ENCODE measurements at places on chromosomes 12 and 14.

- DNase-seq = no peak
Measured at GRCh38 chr14:63745858-63746425, 18.1 kb upstream of the SGPP1 start.

GRCh38 chr14:101736585-101736984 is 24.9 kb upstream of the PPP2R5C start:
- DNase-seq = no peak

DNA sequence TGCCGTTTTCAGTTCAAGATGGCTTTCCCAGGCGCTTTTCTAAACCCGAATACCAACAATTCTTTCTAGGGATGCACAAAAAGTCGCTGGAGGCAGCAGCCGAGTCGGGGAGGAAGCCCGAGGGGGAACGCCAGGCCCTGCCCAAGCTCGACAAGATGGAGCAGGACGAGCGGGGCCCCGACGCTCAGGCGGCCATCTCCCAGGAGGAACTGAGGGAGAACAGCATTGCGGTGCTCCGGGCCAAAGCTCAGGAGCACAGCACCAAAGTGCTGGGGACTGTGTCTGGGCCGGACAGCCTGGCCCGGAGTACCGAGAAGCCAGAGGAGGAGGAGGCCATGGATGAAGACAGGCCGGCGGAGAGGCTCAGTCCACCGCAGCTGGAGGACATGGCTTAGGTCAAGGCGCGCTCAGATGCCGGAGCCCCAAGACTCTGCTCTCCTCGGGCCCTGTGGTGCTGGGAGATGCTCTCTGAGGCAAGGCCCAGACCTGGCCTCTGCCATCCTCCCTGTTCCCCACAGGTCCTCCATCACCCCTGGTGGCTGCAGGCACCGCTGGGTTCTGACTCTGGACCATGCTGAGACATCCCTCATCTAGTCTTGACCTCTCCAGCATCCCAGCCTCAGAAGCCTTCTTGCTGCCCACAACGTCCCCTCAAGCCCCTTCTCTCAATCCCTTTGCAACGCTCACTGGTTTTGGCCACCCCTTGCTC is 21.4 kb downstream of the VSX2 start:
- DNase-seq = no peak

DNA sequence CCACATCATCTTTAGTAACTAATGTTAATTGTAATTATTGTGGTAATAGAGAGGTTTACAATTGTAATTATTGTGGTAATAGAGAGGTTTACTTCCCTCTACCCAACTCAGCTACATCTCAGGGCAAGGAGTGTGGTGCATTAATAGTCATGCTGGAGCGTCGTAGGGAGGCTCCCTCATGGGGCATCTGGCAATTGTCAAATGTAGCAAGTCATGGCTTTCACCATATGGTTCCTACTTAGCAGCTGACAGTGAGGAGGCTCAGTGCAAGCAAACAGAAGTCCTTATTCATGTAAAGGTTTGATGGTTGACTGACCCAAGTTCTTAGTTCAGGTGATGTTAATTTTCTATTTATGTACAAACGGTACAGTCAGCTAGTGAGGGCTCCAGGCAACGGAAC is 1012.0 kb downstream of the FLRT2 start:
- no peak for DNase-seq

- DNase-seq = no peak
Measured at GRCh38 chr14:64628940-64629408, 75.2 kb upstream of the PLEKHG3 start.

DNA sequence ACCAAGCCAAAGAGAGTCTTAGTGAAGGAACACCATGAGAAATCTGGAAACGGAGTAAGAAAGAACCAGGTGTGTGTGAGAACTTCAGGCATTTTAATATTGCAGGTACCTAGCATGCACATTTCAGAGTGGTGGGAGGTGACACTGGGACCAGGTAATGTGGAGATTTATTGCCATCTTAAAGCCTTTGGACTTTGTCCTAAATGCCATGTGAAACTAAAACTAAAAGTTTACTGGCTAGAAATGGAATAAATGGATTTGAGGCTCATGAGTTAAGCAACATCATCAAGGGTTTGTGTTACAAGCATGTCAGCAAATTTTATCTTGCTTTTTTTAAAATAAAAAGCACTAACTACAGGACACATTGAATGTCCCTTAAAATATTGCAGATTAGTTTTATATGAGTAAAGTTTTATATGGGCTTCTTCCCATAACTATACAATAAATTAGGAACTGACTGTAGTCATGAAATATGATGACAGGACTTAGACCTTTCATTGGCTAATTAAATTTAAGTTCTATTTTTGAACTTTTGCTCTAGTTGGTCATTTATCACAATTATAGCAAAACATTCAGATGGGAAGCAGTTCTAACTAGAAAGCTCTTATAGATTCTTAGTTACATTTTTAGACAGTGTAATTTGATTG is 721.1 kb upstream of the NOVA1 start:
- DNase-seq = no peak

All from activated naive CD4-positive, alpha-beta T cell (primary cell).